MG63 (cell line): ENCODE measurements at places on chromosomes 16 and 17.

- peak; percentile 76 for DNase-seq
Measured at GRCh38 chr16:51876934-51877333, 670.0 kb downstream of the TOX3 start.

- DNase-seq = no peak
Measured at GRCh38 chr16:65384441-65384840, 262.6 kb upstream of the CDH11 start.

GRCh38 chr16:10641953-10642949 is 52.5 kb downstream of the TEKT5 start:
- no peak for DNase-seq

DNA sequence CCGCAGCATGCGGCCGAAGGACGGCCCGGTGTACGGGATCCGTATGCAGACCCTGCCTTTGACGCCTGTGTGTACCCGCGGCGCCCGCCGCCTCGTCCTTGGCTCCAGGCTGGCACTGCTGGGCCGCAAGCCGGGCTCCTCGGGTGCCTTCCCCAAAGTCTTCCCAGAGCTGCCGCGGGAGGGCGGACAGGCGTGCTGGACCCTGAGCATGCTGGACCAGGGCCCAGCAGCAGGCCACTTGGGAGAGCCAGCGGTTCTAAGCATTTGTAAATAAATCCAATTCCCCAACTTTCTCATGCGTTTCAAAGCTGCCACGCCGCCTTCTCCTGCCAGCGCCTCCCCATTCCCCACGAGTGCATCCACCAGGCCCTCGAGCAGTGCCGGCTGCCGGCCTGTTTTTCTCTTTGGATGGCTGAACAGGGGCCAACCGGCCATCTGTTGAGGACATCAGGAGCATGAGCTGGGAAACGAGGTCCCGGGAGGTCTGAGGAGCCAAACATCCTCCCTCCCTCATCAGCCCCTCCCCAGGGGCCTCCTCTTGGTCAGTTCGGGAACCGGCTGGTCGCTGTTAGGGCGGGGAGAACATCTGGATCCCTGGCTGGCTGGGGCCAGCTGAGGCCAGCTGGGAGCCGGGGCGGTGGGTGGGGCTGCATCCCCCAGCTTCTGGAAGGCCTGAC is 20.5 kb upstream of the PABPN1L start:
- DNase-seq = no peak

GRCh38 chr17:65278050-65278819 is 141.1 kb downstream of the RGS9 start:
- peak; percentile 48 for DNase-seq

- DNase-seq = no peak
Measured at GRCh38 chr16:10390867-10391266, 5.0 kb downstream of the ATF7IP2 start.

DNA sequence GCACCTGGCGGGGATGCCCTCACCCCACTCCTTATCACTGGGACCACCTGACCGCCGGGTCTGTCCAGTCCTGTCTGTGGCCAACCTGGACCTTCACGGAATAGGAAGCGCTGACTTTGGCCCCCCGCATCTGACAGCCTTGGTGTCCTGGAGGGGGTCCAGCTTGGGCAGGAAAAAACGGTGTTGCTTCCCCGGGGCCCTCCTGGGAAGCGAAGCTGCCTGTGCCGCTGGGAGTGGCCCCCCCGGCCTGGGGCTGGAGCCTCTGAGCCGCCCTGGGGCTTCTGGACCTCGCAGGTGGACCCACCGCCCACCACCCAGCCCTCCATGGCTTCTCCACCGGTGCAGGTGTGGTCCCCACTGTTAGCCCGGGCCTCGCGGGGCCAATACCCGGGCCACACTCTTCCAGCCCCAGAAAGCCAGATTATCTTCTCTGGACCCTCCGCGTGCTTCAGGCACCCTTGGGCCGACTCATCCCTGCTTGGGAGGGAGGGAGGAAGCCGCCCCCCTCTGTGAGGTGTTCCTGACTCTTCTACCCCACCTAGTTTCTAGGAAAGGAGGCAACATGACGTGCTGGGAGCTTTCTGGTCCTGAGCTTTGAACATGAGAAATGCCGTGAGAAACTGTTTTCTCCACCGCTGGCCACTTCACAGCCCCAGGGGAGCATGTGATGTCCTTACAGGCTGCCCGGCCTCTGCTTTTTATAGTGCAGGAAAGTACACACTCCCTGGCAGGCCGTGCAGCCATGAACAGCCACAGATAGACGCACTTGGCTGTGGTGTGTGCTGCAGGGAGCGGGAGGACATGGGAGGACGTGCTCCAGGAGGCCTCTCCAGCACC is 1.1 kb downstream of the C1QTNF1 start:
- no peak for DNase-seq

DNA sequence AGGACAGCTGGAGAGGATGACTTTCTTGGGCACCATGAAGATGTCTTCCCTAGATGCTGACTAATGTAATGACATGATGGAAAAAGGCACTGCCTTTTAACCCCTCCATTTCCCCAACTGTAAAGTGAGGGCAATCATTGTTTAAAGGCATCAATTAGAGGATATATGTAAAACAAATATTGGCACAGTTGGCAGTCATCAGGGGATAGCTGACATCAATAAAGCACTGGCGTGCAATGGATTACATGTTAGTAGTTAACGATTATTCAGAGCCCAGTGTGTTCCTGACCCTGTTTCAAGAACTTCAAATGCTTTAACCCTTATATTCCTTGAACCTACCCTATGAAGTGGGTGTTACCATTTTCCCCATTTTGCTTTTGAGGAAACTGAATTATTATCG is 100.7 kb downstream of the TMEM114 start:
- DNase-seq = no peak

GRCh38 chr16:14416184-14416583 is 213.9 kb downstream of the PARN start:
- DNase-seq = no peak

DNA sequence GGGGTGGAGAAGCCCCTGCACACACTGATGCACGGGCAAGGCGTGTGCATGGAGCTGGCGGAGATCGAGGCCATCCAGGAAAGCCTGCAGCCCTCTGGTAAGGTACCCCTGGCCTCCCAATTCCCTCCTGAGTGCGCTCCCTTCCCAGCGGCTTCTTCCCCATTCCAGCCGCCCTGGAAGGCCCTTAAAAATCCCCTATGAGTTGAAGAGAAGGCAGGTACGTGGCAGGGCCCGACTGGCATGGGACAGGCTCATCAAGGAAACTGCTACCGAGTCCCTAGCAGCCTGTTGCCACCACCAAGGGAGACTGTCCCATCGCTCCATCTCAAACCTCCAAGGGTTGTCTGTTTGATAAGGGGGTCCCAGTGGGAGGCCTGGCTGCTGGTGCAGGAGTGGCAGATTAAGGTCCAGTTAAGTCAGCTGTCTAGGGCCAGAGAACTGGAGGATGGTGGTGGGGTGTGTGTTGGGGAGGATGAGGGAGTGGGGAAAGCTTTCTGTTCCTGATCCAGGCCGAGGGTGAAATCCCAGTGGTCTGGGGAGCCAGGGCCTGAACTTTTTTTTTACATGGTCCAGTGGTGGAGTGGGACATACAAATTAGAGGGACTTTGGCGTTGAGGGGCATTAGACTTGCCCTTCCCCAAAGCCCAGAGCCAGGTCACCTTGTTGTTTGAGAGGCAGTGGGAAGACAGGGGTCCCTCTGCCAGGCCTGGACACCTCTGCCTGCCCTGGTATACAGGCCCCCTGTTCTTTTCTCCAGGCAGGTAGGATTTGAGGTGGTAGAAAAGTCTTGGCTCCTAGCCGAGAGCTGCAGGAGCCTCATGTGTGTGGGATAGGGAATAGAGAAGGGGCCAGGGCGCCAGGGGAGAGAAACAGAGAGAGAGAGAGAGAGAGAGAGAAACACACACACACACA is 994 bp downstream of the IGFBP4 start:
- no peak for DNase-seq

DNA sequence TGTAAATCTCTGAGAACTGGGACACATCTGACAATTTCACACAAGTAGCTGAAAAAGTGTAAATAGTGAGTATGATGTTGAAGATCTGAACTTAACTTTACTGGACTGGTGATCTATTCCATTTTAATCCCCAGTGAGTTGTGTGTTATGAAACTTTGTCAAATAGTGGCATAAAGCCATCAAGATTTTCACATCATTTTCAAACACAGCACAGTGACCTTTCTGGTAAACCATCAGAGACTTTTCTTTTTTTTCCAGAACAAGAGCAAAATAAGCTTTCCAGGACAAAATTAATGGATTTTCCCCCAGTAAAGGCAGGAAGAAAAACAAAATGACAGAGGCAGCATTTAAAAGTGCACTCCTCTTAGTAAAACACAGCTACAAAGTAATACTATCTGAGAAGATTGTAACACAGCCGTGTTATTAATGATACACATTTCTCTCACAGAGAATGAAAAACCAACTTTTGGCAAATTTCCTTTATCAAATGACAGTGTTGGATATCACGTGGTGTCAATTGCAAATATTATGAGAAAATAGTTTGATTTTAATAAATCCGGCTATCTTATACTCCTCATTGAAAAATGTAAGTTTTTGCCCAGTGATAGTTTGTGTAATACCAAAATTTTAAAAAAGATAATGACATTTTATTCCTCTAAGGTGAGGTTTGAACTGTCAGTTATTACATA is 16.8 kb upstream of the COL1A1 start:
- DNase-seq = no peak

DNA sequence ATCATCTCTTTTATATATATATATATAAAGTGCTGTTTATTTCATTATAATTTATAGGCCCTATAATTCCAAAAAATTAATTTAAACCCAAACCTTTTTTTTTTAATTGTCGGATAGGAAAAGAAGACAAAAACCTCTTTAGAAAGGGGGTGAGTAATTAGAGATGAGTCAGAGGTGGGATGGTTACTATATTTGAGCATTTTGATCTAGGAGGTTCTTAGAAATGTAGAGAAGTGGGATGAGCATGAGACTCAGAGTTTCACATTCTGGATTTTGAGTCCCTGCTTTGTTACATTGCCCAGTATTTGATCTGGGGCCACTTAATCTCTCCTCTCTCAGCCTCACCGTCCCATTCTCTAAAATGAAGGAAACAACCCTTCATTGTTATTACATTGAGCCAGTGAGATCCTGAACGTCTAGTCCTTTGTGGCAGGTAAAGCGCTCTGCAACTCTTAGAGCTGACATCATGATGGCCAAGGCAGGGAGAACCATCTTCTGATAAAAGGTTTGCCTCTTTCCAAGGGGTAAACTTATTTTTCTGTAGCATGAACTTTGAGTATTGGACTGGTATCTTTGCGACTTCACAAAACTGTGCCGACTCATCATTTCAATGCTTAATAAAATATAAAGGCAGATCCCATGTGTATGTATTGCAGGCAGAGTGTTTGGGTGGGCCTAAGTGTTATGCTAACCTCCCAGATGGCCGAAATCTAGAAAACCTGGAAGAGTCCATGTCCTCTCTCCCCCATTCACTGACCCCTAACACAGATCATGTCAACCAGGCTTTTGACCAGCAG is 21.3 kb downstream of the HS3ST3B1 start:
- no peak for DNase-seq

GRCh38 chr17:78567991-78568390 is 9.2 kb downstream of the DNAH17 start:
- DNase-seq = no peak

DNA sequence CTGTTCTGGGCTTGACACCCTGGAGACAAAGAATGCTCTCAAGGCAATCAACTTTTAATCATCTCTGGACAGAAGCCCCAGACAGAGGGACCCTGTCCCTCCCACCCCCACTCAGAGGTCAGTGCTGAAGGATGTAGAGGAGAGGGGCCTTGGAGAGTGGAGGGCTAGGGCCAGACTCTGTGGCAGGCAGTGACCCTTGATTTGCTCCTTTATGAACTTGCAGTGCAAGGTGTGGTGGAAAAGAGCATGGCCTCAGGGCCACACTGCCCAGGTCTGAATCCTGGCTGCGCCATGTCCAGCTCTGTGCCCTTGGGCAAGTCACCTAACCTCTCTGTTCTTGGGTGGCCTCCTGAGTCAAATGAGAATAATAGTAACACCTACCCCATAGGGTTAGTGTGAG is 134.3 kb downstream of the TMEM132E start:
- no peak for DNase-seq

DNA sequence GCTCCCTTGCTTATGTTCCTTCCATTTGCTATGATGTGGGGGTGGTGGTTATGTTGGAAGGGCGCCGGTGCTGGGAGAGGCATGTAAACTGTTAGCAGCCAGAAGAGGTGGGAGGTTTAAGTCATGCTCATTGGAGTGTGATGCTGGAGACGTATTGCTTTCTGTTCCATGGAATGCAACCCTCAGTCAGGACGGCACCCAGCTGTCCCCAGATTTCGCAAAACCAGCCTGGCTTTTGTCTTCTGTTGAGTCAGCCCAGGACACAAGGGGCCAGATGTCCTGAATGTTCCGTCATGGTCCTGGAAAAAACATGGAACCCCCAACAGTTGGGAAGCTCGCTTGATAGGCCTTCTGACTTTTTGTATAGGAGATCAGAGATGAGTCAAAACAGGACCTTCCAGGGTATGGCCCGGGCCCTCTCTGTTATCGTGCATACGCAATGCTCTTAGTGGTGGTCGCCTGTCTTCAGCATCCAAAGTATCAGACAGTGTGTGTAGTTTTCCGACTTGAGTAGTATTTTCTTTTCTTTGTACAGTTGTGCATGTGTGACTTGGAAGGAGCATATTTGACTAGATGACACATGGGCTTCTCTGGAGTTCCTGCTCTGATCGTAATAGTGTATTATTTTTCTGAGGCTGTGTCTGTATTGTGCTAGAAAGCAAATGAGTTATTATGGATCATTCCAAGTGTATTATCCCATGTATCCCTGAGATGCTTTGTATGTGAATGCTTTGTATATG is 201.9 kb downstream of the SNX29 start:
- peak; percentile 46 for DNase-seq

DNA sequence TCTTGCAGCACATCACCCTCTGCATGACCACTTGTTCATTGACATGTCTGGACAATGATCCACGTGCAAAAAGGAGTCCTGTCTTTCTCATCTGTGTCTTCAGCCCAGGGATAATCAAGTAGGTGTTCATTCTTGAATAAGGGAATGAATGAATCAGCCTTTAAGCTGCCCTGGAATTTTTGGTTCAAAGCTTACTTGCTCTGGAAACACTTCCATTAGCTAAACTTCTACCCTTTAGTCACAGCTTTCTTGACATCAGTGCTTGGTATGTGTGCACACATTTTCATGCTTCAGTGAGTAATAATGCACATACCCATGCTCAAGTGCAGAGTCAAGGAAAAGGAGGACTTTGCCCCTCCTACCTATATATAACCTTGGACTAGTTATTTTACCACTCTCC is 103.0 kb upstream of the CDH13 start:
- no peak for DNase-seq

- DNase-seq = no peak
Measured at GRCh38 chr17:80263253-80264204, 2.9 kb downstream of the RNF213 start.

- DNase-seq = peak; percentile 56
Measured at GRCh38 chr17:65556014-65556909, 5.2 kb downstream of the AXIN2 start.

DNA sequence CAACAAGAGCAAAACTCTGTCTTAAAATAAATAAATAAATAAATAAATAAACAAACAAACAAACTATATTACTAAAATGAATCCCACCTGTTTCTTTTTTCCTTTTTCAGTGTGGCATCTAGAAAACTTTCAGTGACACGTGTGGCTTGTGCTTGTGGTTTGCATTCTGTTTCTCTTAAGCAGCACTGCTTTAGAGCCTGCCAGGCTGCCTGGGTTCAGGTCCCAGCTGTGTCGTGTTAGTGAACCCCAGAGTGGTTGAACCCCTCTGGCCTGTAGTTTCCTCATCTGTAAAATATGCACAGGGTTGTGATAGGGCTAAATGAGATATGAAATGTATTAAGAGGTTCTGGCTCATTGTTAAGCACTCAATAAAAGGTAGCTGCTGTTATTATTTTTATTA is 12.1 kb upstream of the EPN3 start:
- DNase-seq = no peak

GRCh38 chr16:12600116-12600515 is 203.6 kb downstream of the CPPED1 start:
- no peak for DNase-seq
